ENCODE measurements at places on chromosomes 6 and 20. TPM values are rescaled to one million over a fixed set of nuclear protein-coding genes. Genes with fewer than 3 reads are reported as not detected.

- H3K27ac ChIP-seq = no peak overlapping the region
- no peak for DNase-seq
- H3K4me1 ChIP-seq = no peaks in the 10 kb centered on the region
- no peak overlapping the region for H3K4me3 ChIP-seq
- H3K27me3 ChIP-seq = no peaks in the 10 kb centered on the region
- H3K36me3 ChIP-seq = no peaks in the 10 kb centered on the region
Measured at GRCh38 chr6:116447496-116448011, 13.6 kb upstream of the CALHM6 start.

- no peaks in the 10 kb centered on the region for H3K4me1 ChIP-seq
- H3K4me3 ChIP-seq = no peak overlapping the region
- DNase-seq = no peak
- no peaks in the 10 kb centered on the region for H3K36me3 ChIP-seq
Measured at GRCh38 chr6:10138917-10139316, 276.0 kb downstream of the TFAP2A start.

DNA sequence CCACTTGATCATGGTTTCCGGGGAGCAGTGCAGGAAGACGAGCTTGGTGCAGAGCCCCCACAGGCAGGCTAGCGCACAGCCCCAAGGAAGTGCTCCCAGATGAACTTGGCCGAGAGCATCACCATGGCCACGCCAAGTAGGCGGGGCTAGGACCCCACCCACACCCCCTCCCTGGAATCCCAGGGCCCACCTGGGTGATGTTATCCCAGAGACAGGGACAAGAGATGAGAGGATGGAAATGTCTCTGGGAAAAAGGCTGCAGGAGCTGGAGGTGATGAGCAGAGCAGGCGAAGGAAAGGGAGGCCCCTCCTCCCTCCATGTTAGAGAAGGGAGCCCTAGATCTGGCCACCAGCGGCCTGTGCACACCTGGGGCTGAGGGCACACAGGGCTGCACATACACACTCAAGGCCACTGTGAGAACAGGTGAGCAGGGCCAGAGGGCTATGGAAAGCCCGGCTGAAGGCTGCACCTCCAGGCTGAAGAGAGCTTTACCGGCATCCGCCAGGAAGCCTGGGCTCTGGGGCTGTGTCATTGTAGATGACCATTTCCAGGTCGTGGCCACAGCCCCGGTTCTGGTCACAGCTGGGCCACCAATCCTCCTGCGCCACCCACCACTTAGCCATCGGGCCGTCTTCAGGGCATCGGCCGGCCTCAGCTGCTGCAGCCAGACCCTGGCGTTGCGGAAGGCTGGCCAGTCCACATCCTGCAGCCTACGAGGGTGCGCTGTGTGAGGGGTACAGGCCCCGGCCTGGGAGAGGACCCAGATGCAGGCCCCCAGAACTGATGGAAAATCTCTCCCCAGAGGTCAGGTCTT lies 24.9 kb downstream of the NPEPL1 start:
- H3K27me3 ChIP-seq = no peaks in the 10 kb centered on the region
- H3K4me3 ChIP-seq = no peak overlapping the region
- no peaks in the 10 kb centered on the region for H3K36me3 ChIP-seq
- no peak overlapping the region for H3K27ac ChIP-seq
- H3K4me1 ChIP-seq = no peaks in the 10 kb centered on the region

GRCh38 chr6:110307368-110307767 lies 50.8 kb downstream of the METTL24 start:
- H3K36me3 ChIP-seq = no peaks in the 10 kb centered on the region
- no peak overlapping the region for H3K27ac ChIP-seq

GRCh38 chr20:19835533-19836222 lies 77.6 kb downstream of the RIN2 start:
- H3K4me1 ChIP-seq = peaks cover 64% of the 10 kb centered on the region
- DNase-seq = no peak
- no peaks in the 10 kb centered on the region for H3K27me3 ChIP-seq
- H3K27ac ChIP-seq = no peak overlapping the region
- H3K4me3 ChIP-seq = no peak overlapping the region
- H3K36me3 ChIP-seq = no peaks in the 10 kb centered on the region

DNA sequence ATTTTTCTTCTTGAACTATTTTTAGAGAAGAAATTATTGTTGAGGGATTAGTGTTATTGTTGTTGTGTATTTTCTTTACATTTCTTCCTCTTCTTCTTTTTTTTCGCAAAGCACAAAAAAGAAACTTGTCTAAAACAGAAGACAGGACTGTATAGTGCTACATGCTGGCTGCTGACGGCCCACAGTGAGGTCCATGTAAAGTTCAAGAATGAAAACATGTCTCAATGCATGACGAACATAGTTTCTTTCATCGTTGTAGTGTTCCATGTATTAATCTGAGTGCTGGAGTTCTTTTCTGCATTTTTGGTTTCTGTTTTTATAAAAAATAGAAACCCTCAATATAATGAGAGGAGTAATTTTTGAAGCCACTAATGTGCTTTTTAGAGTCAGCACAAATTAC lies 462.9 kb upstream of the MARCKS start:
- H3K27ac ChIP-seq = no peak overlapping the region
- H3K27me3 ChIP-seq = no peaks in the 10 kb centered on the region
- no peak for DNase-seq
- no peaks in the 10 kb centered on the region for H3K36me3 ChIP-seq
- peaks cover 5% of the 10 kb centered on the region for H3K4me1 ChIP-seq
- H3K4me3 ChIP-seq = no peak overlapping the region

DNA sequence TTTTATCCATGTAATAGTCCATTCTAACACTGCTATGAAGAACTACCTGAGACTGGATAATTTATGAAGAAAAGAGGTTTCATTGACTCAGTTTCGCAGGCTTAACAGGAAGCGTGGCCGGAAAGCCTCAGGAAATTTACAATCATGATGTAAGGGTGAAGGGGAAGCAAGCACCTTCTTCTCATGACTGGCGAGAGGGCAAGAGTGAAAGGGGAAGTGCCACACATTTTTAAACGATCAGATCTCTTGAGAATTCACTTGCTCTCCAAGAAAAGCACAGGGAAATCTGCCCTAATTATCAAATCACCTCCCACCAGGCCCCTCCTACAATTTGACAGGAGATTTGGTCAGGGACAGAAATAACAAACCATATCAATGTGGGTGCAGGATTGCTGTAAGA lies 859.7 kb downstream of the EPHA7 start:
- DNase-seq = no peak
- H3K4me1 ChIP-seq = no peaks in the 10 kb centered on the region
- no peak overlapping the region for H3K27ac ChIP-seq
- no peak overlapping the region for H3K4me3 ChIP-seq
- no peaks in the 10 kb centered on the region for H3K36me3 ChIP-seq
- H3K27me3 ChIP-seq = no peaks in the 10 kb centered on the region

GRCh38 chr6:140956571-140957369 lies 1176.0 kb upstream of the GJE1 start:
- peak overlapping the region; percentile 18 for H3K27ac ChIP-seq
- no peak overlapping the region for H3K4me3 ChIP-seq
- H3K27me3 ChIP-seq = no peaks in the 10 kb centered on the region
- peaks cover 18% of the 10 kb centered on the region for H3K4me1 ChIP-seq
- no peaks in the 10 kb centered on the region for H3K36me3 ChIP-seq

DNA sequence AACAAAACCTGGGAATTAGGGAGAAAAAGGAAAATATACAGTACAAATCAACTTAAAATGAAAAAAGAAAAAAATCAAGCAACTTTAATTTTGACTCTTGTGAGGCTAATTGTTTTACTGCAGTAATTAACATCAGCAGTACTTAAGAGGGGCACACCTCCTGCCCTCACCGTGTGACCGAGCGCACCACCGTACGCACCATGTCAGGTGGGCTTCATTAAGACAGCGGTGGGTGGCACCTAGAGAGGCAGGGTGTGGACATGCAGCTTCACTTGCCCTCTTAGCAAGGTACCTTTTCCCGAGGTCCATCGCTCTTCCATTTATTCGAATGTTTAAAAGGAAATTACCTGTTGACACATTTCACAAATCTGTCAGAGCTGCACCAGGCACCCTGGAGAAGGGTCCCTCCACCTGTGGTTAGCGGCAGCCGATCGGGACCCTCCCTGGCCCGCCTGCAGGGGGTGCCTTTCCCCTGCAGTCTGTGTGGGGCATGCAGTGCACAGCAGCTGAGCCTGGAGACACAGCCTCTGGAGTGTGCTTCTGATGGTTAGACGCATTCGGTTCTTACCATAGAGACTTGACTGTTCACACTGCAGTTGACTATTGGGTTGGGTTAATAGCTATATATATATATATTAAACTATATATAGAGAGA lies 184.1 kb downstream of the TMEM242 start:
- no peak for DNase-seq
- H3K27me3 ChIP-seq = no peaks in the 10 kb centered on the region
- peaks cover 6% of the 10 kb centered on the region for H3K36me3 ChIP-seq

DNA sequence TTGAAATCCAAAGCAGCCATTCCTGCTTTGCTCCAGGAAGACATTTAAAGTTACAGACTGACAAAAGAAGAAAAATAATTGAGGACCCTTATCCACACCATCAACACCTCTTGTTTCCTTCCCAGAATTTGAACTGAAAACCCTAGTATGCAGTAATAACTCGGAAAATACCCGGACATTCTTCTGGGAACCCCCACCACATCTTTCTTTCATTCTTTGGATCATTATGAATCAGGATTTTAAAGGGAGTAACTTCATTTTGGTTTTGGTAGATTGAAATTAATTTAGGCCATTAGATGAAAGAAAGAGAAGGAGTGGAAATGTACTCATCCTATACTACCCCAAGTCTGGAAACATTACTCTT lies 213.8 kb upstream of the MARCKS start:
- H3K27ac ChIP-seq = no peak overlapping the region
- no peaks in the 10 kb centered on the region for H3K36me3 ChIP-seq
- H3K4me3 ChIP-seq = no peak overlapping the region
- no peaks in the 10 kb centered on the region for H3K4me1 ChIP-seq
- DNase-seq = no peak

- no peak overlapping the region for H3K27ac ChIP-seq
- no peaks in the 10 kb centered on the region for H3K4me1 ChIP-seq
- H3K27me3 ChIP-seq = no peaks in the 10 kb centered on the region
- no peaks in the 10 kb centered on the region for H3K36me3 ChIP-seq
- DNase-seq = no peak
Measured at GRCh38 chr6:92586236-92586977, 833.0 kb downstream of the EPHA7 start.

DNA sequence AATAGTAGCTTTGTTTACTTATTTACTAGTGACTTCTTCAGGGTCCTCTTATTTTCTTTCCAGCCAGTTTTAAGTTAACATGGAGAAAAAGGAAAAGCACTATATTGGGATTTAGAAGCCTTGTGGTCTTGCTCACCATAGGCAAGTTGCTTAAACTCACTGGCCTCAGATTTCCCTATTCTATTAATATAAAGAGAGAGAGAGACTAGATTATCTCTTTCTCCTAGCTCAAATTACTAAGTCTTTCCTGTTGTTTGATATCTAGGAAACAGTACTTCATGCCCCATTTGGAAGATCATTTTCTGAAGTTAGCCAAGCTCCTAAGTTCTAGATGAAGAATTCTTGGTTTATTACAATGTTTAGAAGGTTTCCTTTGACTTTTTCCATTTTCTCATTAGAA lies 32.5 kb downstream of the CTNNBL1 start:
- peak; percentile 86 for DNase-seq
- peaks cover 48% of the 10 kb centered on the region for H3K4me1 ChIP-seq
- no peak overlapping the region for H3K4me3 ChIP-seq
- H3K36me3 ChIP-seq = no peaks in the 10 kb centered on the region

CALHM4 gene
- total RNA-seq = not detected

GRCh38 chr6:723540-723939 lies 30.6 kb upstream of the EXOC2 start:
- H3K4me1 ChIP-seq = no peaks in the 10 kb centered on the region
- H3K36me3 ChIP-seq = no peaks in the 10 kb centered on the region
- no peak overlapping the region for H3K4me3 ChIP-seq
- H3K27ac ChIP-seq = no peak overlapping the region
- DNase-seq = no peak

TRIM31 gene
- not detected for total RNA-seq

DNA sequence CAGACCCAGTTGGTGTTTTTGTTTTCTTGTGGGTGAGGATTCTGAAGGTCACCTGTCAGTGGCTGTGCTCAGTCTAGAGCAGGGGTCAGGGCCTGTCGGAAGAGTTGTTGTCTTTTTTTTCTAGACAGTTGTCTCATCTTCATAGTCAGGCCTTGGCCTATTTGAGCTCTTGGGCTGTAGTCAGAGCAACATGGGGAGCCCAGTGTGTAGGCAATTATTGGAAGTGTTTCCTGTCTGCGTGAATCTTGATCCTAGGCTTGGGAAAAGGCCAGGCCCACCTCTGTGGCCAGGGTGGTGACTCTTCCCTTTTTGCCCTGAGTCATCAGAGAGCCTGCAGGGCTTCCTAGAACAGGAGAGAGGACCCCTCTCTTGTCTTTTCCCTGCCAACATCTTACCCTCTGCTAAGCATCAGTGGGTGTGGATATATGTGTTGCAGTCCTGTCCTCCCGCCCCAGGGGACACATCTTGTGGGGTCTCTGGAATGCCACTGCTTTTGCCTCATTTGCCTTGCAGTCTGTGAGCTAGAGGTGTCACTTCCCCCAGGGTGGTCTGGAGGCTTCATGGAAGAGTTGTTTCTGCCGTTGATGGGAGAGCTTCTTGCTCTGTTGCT lies 11.4 kb downstream of the TJAP1 start:
- H3K27me3 ChIP-seq = no peaks in the 10 kb centered on the region
- H3K4me1 ChIP-seq = peaks cover 37% of the 10 kb centered on the region
- H3K4me3 ChIP-seq = no peak overlapping the region
- no peak for DNase-seq

ABHD16B gene
- total RNA-seq = not detected
